Thyroid gland (tissue), 4 donors: ENCODE measurements at places on chromosomes 7 and 10. TPM values are rescaled to one million over a fixed set of nuclear protein-coding genes. Genes with fewer than 3 reads are reported as not detected.

MRLN gene
- total RNA-seq = not detected

- H3K27me3 ChIP-seq = no peaks in the 10 kb centered on the region
- no peaks in the 10 kb centered on the region for H3K4me1 ChIP-seq
- no peak for DNase-seq
- no peaks in the 10 kb centered on the region for H3K36me3 ChIP-seq
These were observed 119.7 kb upstream of the SLC25A13 start for GRCh38 chr7:96441436-96442084.

DNA sequence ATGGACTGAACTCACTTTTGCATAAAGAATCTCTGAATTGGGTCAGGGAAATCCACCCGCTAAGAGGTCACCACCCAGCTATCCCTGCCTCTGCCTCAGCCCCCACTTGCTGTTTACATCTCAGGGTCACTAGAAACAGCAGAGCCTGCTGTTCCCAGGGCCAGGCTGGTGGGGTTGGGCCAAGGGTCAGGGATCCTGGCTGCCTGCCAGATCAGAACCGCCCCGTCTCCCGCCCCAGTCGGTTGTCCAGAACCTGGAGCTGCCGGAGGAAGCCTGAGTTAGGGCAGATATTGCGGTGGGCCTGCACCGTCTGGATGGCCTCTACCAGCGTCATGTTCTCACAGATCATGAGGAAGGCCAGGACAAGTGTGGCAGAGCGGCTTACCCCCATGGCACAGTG, 17.0 kb upstream of the SAMD8 start:
- DNase-seq = no peak
- no peaks in the 10 kb centered on the region for H3K27me3 ChIP-seq
- no peak overlapping the region for H3K4me3 ChIP-seq
- no peak overlapping the region for H3K27ac ChIP-seq
- no peaks in the 10 kb centered on the region for H3K4me1 ChIP-seq

TMEM184A gene
- 0.45 TPM for total RNA-seq

BMPER gene
- 0.25 TPM for total RNA-seq

DNA sequence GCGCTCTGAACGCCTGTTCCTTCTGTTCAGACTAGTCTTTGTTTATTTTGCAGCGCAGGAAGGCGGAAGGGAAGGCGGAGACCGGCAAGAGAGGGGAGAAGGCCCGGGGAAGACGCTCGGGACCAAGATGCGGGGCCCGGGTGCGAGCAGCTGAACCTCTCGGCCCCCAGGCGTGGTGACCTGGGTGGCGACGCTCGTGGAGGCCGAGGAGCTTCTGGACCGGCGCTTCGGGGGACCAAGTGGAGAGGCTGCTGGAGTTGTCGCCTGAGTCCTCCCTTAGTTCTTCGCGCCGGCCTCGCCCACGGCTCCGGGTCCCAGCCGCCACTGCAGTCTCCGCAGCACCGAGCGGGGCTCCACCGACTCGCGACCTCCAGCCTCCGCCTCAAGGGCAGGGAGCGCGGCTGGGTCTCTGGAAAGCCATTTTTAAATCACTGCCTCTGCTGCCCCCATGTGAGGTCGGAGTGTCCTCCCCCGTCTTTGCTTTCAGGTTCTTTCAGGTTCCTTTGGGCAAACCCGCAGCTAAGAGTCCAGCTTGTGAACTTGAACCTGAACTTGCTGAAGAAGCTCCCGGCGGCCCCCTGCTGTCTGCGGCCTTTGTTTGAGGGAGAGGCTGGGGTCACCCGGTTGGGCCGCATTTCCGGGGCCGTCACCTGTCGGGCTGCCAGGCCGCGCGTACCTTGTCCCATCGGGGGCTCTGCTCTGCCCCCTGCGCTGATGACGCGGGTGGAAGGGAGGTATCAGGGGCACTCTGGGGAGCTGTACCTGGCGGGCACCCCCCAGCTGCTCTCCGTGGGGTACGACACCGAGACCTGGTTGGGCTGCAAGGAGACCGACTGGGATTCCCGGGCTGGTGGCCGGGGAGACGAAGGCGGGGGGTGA, 136.0 kb downstream of the KIF20B start:
- peaks cover 9% of the 10 kb centered on the region for H3K4me1 ChIP-seq
- H3K27me3 ChIP-seq = no peaks in the 10 kb centered on the region
- no peaks in the 10 kb centered on the region for H3K36me3 ChIP-seq
- H3K27ac ChIP-seq = peak overlapping the region; percentile 18
- DNase-seq = peak; percentile 43
